ENCODE measurements at places on chromosomes 1 and 21.

DNA sequence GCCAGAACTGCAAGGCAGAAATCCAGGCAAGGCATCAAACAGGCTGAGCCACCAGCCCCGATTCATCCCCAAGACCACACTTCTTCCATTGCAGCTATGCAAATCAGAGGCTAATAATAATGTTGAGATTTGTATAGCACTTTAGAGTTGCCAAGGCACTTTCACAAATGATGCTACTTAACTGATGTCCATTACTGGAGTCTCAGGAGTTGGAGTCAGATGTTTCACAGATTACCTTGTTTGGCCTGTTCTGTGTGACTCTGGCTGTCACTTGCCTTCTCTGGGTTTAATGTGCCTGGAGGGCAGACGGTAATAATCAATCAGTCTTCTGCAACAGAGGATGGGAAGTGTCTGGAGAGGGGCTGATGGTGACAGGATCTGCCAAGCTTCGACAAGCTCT, 40.8 kb upstream of the MPZL1 start:
- no peak for DNase-seq

GRCh38 chr1:23202263-23202749, 15.0 kb downstream of the HTR1D start:
- DNase-seq, result no peak

GRCh38 chr1:99216956-99217355, 47.3 kb upstream of the PLPPR4 start:
- DNase-seq, result no peak

DNA sequence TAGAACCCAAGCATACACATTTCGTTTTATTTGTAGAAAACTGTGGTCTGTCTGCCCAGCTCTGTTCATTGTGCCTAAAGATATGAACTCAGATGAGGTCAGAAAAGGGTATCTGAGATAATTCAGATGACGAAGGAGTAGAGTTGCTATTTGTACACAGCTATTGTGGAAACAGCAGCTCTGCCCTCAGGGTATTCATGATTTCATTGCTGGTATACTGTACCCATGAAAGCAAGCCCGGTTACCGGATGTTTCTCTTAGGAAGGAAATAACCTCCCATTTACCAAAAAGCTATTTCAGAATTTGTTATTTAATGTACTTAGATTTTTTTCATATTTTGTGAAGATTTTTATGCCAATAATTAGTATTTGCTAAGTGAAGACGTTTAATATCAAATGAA, 37.8 kb downstream of the SMAP2 start:
- DNase-seq, result no peak

DNA sequence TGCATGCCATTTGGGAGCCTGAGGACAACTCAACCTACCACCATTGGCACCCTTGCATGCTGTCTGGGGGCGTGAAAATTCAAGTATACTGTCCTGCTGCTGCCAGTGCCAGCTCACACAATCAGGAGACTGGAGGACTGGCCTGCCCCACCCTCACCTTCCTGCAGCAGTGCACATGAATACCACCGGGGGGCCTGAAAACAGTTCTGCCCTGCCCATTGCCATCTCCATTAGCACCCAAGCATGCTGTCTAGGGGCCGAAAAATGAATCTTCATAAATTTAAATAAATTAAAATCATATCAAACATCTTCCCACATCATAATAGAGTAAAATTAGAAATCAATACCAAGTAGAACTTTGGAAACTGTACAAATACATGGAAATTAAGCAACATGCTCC, 322.1 kb upstream of the TMPRSS15 start:
- DNase-seq, result no peak

GRCh38 chr1:192713921-192714320, 78.0 kb downstream of the RGS13 start:
- no peak for DNase-seq

DNA sequence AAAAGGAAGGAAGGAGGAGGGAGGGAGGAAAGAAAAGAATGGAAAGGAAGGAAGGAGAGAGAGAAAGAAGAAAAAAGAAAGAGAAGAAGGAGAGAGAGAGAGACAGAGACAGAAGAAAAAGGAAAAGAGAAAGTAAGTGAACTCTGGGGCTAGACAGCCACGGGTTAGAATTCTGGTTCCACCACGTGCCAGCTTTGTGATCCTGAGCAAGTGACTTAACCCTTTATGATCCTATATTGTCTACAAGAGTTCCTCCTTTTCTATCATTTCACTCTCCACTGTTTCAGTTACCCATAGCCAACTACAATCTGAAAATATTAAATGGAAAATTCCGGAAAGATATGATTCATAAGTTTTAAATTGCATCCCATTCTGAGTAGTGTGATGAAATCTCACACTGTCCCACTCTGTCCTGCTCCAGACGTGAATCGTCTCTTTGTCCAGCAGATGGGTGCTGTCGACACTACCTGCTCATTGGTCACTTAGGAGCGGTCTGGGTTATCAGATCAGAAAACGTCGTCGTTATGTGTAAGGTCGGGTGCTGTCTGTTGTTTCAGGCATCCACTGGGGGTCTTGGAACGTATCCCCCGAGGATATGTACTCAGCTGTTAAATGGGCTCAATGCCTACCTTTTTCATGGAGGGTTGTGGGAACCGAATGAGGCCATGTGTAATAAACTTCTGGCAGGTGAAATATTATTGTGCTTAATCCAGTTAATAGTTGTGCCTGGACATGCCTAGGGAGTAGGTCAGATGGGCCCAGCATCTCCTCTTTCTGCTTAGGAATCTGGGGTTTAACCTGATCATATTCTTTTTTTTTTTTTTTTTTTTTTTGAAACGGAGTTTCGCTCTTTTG, 19.1 kb downstream of the TMEM51 start:
- no peak for DNase-seq

DNA sequence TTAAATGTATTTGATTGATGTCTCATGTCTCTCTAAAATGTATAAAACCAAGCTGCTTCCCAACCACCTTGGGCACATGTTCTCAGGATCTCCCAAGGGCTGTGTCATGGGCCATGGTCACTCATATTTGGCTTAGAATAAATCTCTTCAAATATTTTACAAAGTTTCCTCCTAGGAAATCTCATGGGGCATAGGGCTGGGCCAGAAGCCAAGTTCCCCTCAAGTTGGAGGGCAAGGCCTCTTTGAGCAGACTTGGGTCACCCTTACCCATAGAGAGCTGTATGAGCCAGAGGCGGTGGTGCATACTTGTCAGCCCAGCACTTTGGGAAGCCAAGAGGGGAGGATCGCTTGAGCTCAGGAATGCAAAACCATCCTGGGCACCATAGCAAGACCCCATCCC, 2.3 kb upstream of the FBXO42 start:
- DNase-seq, result no peak

DNA sequence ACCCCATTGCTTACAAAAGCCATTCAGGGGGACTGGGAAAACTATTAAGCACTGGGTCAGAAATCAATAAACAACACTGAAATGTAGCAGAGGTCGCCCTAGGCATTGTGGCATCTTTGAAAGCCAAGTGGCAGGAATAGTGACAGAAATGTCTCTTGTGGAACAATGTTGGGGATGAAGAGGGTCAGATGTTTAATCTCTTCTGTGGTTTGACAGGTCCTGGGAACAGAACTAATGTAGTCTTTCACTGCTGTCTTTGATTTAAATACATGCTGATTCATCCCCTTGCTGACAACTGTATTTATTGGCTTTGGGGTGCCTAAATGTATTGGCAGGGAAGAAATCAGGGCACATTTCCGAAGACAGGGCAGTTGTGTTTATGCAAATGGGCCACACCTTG, 194.8 kb downstream of the ATG4C start:
- DNase-seq, result no peak

DNA sequence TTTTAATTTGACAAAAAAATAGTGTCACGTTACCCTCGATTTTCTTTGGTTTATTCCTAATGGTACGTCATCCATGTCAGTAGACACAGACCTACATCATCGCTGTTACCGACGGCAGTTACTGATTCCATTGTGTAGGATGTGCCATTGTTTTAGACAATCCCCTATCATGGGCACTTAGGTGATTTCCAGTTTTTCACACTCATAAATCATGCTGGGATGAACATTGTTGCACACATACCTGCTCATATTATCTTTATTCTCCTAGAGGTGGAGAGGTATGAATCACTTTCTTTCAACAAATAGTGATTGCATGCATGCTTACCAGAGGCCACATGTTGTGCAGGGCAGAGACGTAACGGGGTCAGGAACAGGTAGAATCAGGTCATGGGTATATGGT, 79.7 kb upstream of the EFHD2 start:
- no peak for DNase-seq

- DNase-seq, result no peak
These were observed 147.1 kb upstream of the GRIK3 start for GRCh38 chr1:37181425-37181824.

DNA sequence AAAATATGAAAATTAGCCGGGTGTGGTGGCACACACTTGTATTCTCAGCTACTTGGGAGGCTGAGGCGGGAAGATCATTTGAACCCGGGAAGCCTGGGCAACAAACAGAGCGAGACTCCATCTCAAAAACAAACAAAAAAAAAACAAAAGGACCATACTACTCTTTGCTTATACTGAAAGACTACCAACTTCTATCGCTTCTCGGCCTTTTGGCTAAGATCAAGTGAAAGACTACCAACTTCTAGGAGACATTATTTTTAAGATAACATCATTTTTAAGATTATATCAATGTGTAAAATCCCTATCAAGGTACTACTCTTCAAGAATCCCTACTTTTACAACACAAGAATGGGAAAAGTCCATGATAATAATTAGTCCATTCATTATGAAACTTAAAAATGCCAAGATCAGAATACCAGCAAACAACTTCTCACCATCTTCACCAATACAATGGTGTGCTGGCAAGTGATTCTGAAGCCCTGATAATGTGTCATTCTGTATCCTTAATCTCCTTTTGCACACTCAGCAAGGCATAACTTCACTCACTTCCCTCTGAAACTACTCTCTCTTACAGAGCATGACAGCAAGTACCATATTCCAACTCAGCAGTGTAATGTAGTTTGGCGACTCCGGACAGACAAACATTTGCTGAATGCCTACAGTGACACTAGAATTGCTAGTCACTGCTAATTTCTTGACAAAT, 1.7 kb downstream of the PTP4A2 start:
- DNase-seq, result no peak

DNA sequence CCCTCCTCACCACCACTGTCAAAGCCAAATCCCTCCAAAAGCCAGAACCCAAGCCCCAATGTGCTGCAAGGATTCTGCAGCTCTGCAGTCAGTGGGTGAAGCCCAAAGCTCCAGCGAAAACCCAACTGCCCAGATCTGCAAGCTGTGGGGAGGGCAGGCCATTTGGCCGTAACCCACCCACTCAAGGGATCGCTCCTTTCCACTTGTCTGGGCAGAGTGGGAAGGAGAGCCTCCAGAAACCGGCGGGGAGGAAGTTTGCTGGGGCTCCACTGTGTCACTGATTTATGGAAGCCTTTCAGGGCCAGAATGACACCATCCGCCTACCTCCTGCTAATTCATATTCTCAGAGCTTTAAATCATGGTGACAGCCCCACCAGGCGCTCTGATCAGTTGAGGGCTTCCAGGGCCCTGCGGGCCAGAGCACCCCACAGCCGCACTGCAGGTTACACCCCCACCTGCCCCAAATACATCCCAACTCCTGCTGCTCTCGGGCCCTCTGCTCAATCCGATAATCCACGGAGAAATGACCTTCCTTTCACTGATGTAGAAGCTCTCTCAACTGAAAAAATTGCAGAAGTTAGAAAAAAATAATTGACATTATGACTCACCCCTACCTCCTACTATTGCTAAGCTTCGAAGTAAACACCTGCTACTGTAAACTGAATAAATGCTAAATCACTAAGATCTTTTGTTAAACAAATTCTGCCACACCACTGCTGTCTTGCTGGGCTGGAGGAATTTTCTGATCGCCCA, 40.6 kb upstream of the RAB4A start:
- DNase-seq, result no peak

DNA sequence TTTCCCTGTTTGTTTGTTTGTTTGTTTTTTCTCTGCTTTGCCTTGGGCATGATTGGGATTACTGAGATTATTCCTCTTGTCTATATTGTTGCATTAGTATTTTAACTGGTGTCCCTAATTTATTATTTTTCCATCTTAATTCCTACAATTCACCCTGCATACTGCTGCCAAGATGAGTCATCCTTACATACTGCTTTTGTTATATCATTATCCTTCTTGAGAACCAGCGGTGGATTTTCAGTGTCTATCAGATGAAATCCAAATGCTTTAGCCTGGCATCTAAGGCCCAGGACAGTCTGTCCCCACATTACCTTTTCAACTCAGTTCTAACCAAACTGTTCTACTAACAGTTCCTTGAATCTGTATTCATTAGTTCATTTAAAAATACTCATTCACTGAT, 101.7 kb downstream of the OLFML2B start:
- no peak for DNase-seq

DNA sequence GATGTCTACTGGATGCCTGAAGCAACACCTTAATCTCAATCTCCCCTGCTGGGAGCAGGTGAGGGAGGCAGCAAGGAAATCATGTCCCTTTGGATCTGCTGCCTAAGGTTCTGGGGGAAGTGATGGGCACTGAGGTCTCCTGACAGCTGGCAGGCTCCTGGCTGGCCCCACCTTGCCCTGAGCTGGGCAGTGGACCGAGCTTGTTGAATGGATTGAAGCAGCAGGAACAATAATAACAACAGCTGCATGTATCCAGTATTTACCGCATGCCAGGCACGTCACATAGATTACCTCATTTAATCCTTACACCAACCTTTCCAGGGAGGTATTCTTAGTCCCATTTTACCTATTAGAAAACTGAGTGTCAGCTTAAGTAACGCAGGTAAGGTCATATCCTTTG, 133.9 kb downstream of the PLXNA2 start:
- DNase-seq, result no peak

DNA sequence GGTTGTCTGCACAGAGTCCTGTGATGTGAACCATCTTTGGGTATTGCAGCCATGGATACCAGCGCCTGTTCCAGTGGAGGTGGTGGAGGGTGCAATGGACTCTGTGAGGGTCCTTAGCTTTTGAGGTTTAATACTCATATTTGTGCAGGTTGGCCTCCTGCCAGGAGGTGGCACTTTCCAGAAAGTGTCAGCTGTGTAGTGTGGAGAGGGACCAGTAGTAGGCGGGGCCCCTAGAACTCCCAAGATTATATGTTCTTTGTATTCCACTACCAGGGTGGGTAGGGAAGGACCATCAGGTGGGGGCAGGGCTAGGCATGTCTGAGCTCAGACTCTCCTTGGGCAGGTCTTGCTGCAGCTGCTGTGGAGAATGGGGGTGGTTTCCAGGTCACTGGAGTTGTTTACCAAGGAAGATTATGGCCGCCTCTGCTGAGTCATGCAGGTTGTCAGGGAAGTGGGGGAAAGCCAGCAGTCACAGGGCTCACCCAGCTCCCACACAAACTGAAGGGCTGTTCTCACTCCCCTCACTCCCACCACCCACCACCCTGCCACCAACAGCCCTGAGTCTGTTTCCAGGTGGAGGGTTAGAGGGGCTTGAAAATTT, 31.2 kb upstream of the ZNF678 start:
- DNase-seq, result no peak

DNA sequence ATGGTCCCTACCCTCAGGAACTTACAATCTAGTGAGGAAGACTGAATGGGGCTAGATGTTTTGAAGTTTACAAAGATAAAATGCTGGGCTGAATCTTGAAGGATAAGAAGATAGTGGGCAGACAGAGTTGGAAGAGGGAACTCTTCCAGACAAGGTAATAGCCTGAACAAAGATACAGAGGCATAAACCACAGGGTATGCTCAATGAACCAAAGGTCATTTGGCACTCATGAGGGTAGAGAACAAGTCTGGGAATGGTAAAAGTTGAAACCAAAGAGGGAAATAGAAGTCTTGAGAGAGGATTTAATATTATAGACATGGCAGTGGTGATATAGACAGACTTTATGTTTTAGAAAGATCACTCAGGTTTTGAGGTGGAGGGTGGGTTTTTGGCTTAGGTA, 48.1 kb upstream of the ZSWIM5 start:
- no peak for DNase-seq
